ENCODE measurements at places on chromosomes 1 and 21.

GRCh38 chr1:153422450-153423068 lies 6.2 kb downstream of the S100A7A start:
- peak; percentile 3 for DNase-seq

DNA sequence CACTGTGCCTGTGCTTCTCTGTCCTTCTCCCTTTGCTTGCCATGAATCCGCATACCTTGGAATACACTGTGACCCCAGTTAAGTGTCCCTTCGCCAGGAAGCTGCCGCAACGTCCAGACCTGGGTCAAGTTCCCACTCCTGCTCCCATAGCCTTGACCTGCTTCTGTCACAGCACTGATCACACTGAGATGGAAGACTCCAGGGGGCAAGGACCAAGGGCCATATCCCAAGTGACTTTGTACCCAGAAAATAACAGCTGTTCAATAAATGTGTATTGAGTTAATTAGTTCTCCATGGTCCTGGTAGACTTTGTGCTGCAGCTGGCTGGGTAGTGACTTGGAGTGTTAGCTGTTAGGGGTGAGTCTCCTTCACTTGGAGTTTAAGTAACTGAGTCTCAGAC lies 25.8 kb downstream of the SLC5A9 start:
- DNase-seq: no peak

DNA sequence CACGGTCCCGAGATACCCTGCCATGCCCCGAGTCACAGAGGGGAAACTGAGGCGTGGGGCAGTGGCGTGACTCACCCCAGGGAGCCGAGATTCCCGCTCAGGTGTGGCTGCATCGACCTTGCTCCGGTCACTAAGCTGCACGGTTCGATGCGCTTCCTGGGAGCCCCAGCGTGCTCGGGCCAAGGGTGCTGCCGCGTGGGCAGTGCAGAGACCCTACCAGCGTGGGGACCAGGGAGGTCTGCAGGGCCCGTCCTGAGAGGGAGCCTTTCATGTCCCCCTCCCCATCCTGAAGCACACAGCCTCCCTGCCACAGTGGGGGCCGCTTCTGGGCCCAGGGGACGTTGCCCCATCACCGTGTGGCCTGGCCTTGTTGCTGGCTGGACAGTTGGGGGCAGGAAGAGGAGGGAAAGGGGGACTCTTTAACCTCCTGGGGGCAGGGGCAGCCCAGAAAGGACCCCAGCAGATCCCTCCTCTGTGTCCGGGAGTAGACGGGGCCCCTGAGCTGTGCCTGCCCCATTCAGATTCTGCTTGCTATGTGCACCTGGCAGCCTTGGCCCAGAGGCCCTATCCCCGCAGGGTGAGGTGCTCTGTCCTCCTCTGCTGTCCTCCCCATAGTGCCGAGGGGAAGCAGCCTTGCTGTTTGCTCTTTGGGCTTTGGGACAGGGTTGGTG lies 52.3 kb downstream of the COL18A1 start:
- DNase-seq: no peak

DNA sequence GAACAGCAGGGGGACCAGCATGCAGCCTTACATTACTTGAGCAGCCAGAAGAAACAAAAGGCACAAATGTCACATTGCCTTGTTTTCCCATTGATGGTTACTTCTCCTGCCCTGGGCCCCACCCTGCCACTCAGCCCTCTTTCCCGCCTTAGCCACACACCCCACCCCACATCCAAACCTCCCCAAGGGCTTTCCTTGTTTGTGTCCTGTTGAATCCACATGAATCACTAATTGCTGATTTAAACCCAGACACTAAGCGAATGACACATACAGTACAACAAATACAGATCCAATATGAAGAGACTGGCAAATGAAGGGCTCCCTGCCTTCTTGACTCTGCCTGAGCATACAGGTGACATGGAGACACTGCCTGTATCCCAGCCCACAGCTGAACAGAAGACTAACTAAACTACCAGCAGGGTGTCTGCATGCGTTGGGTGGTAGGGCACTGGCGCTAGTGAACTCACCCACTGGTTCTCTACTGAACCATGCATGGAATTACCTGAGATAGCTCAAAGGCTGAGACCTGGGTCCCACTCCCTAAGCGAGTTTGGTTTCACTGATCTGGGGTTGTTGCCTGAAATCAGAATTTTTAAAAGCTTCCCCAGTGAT lies 3.1 kb downstream of the IGSF3 start:
- no peak for DNase-seq

GRCh38 chr1:196877964-196878363 lies 9.9 kb upstream of the CFHR4 start:
- DNase-seq: no peak

- DNase-seq: no peak
These were observed 59.5 kb upstream of the TLR5 start for GRCh38 chr1:223202376-223203033.

DNA sequence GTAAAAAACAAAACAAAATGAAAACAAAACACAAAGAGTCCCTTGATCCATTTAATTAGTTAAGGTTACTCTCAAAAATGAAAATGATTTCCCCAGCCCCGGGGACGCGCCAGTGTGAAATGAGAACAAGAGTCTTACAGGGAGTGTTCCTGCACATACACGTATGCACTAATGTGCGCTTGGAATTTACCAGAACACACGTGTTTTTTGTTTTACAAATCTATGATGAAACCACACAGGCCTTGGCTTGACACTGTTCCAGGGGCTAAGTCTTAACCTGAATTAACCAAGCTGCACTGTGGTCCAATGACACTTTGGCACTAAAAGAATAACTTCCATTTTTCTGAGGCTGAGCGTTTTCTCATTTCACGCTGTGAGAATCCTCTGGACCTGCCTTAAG lies 63.7 kb downstream of the SLC45A1 start:
- DNase-seq: no peak

GRCh38 chr21:45387506-45387905 lies 17.5 kb upstream of the COL18A1 start:
- DNase-seq: no peak

DNA sequence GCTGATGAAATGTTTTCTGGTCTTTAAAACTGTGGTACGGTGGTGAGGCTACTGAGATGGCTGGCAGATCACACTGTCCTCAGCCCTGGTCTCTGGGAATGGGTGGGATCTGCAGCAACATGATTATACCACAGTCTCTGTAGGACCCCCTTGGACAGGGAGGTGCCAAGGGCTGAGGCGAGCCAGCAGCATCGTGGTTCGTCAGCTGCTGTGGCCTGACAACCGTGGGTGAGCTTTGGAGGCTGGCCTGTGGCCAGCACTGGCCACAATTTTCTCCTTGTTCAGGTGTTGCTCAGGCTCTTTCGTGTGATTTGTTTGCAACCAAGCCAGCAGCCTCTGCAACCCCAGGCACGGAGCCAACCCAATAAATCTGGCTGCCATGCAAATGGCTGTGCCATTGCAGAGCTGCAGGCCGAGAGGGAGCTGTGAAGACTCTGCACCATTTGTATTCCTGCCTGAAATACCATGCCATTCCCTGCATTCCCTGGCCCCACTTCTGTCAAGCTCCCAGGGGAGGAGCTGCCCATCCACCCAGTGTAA lies 70.9 kb downstream of the PCP4 start:
- DNase-seq: no peak

- no peak for DNase-seq
These were observed 4.8 kb downstream of the BARHL2 start for GRCh38 chr1:90712153-90712856.

GRCh38 chr21:46607636-46608035 lies 2.8 kb upstream of the S100B start:
- DNase-seq: no peak

GRCh38 chr1:247681288-247681897 lies 1.9 kb upstream of the OR13G1 start:
- no peak for DNase-seq

DNA sequence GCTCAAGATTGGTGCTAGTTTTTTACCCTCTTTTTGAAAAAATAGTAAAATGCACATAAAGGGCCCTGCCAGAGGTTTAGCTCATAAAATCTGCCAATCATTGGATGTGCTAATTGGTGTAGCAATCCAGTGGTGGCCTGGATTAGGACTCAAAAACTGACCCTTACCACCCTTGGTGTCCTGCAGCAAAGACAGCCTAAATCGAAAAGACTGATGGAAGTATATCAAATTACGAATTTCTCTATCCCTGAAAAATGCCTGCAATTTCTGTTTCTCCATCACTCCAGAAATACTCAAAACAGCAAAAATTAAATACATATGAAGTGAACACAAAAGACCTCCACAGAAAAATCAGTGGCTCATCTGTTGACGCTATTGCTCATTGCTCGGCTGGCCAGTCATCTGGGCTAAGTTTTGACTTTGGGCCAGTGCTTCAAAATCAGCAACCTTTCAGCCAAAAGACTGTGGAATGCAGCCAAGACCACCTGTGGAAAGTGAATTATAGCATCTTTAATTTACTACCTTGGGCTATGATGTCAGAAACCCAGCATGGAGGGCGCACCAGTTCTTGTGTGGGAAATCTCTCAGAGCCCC lies 30.0 kb downstream of the WLS start:
- no peak for DNase-seq

- DNase-seq: no peak
These were observed 22.8 kb upstream of the OLFM3 start for GRCh38 chr1:102019530-102019929.

DNA sequence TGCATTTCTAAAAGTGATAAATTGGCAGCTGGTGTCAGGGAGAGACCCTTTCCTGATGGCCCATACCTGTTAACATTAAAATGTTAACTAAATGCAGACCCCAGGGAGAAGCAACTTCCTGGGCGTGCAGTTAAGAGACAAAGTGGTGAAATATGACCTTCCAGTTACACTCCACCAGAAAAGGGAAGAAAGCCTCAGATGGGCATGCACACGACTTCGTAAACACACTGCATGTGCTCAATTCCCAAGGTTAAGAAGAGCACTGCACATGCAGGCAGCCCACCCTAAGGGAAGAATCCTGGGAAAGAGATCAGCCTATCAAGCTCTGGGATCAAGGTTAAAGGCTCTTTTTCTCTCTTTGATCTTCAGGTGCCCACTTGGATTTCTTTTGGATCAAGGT lies 9.7 kb upstream of the GBP6 start:
- no peak for DNase-seq

DNA sequence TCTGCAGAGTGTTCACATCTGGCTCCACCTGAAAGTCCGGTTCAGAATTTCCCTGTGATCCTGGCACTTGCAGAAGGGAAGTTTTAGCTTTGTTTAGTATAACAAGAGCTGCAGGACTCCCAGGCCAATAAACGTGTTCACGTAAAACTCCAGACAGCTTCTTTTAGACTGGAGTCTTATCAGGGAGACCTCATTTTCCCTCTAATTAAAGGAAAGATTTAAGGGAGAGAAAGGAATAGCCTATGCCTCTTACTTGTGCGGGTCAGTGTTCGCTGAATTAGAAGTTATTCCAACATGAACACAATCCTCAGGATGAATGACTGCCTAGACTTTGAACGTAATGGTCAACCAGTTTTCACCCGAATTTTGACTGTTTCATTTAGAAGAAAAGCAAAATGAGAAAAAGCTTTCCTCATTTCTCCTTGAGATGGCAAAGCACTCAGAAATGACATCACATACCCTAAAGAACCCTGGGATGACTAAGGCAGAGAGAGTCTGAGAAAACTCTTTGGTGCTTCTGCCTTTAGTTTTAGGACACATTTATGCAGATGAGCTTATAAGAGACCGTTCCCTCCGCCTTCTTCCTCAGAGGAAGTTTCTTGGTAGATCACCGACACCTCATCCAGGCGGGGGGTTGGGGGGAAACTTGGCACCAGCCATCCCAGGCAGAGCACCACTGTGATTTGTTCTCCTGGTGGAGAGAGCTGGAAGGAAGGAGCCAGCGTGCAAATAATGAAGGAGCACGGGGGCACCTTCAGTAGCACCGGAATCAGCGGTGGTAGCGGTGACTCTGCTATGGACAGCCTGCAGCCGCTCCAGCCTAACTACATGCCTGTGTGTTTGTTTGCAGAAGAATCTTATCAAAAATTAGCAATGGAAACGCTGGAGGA lies 202.1 kb upstream of the SGIP1 start:
- peak; percentile 40 for DNase-seq

DNA sequence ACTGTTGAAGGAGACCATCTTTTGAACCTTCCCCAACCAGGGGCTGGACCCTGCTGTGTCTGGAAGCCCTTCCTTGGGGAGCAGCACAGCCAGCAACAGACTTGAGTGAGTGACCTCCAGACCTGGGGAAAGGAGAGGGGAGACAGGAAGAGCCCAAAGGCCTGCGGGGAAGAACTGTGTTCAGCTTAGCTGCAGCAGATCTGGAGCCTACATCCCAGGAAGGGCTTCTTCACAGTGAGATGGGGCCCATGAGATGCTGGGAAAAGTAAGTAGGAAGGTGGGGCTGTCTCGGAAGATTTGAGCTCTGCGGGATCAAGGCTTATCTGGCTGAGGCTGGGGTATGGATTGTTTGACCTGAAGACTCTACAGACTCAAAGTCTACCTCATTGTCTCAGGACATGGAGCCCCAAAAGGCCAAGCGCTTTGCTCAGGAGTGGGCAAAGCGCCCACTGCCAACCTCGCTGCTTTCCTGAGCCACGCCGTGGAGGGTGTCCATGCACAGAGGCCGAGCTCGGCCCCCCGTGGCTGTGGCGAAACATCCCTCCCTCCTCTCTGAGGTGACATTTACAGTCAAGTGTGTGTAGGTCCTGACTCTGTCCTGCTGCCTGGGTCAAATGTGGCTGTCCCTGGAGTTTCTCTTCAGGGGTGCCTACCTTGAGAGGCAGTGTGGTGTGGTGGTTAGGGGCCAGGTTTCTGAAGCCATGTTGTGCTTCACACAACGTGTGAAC lies 24.5 kb downstream of the SPOCD1 start:
- DNase-seq: no peak

- DNase-seq: no peak
These were observed 231.0 kb upstream of the KAZN start for GRCh38 chr1:14367451-14367850.

DNA sequence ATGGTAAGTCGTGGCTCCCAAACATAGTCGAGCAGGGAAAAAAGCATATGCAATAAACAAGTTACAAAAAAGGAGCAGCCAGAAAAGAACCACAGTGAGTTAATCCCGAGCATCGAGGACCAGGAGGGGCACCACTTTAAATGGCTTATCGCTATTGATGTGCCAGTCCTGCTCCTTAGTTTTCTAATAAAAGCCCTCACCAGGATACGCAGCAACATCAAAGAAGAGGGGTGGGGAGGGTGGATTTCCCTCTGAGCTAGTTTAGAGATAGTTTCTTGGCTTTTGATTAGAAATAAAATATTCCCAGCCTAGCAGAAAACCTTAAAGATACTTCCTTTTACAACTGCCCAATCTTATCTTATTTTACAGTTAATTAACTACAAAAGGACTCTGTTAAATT lies 170.4 kb downstream of the GABPA start:
- no peak for DNase-seq

- DNase-seq: no peak
These were observed 10.7 kb downstream of the MR1 start for GRCh38 chr1:181044449-181044966.

- DNase-seq: no peak
These were observed 38.0 kb upstream of the RGS5 start for GRCh38 chr1:163240705-163241104.

DNA sequence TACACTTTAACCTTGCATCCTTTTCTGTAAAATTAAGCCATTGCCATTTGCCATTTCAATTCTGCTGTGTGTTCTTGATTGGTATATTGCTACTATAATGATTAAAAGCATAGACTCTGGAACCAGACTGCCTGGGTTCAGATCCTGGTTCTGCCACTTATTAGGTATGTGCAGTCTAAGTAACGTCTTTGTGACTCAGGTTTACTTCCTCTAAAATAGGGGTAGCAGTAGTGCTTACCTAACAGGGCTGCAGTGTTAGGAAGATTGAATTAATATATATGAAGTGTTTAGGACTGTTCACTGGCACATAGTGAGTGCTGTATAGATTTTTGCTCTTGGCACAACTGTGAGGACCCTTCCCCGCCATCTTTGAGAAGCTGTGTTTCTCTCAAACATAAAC lies 4.4 kb downstream of the CDC42 start:
- DNase-seq: no peak

GRCh38 chr1:185663771-185664296 lies 70.4 kb upstream of the HMCN1 start:
- DNase-seq: no peak

All from anterior cingulate cortex (tissue), 58 donors.